ENCODE measurements at places on chromosomes 4 and X.

- no peak for DNase-seq
Measured at GRCh38 chr4:74282926-74283325, 25.3 kb upstream of the EPGN start.

GRCh38 chrX:101685923-101686322 lies 26.3 kb upstream of the ARMCX2 start:
- DNase-seq, result no peak

GRCh38 chrX:136147976-136148375 lies 643 bp downstream of the FHL1 start:
- DNase-seq, result no peak

DNA sequence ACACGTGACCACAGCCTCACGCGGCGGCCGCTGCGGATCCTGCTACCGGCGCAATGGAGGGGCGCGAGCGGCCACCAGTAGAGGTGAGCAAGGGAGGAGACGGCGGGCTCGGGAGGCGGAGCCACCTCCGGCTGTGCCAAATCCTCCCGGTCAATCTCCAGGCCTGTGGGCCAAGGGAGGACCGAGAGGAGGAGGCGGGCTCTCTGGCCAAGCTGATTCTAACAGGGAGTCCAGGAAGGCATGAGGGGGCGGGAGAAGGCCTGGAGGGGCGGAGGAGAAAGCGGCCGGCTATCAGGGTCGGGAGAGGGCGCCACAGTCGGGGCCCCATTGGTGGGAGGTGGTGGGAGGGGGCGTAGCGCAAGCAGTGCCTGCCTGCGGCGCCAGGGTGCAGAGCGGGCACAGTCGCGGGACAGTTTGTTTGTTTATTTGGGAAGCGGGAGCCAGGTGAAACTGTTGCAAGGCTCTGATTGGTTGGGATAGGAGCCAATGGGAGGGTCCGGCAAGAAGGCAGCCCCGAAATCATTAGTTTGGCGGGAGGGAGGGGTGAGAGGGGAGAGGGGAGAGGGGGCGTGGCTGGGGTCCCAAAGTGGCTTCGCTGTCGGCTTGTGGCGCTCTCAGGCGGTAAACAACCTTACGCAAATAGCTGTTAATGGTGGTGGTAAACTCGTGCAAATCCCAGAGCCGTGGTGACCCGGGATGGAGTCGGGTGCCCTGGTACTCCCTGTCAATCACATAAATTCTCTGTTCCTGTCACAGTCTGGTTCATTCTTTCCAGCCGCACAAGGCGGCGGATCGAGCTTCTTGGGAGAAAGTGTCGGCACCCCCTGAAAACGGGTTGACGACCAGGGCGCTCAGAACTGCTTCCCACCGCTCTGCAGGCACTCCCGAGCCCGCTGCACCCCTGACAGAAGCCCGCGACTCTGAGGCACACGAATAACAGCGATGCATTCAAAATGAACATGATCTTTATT lies at the start of gene IRS4:
TSS of gene IRS4 (minus strand) at position 55 of the 971 bp plus-strand sequence.
- DNase-seq, result no peak

DNA sequence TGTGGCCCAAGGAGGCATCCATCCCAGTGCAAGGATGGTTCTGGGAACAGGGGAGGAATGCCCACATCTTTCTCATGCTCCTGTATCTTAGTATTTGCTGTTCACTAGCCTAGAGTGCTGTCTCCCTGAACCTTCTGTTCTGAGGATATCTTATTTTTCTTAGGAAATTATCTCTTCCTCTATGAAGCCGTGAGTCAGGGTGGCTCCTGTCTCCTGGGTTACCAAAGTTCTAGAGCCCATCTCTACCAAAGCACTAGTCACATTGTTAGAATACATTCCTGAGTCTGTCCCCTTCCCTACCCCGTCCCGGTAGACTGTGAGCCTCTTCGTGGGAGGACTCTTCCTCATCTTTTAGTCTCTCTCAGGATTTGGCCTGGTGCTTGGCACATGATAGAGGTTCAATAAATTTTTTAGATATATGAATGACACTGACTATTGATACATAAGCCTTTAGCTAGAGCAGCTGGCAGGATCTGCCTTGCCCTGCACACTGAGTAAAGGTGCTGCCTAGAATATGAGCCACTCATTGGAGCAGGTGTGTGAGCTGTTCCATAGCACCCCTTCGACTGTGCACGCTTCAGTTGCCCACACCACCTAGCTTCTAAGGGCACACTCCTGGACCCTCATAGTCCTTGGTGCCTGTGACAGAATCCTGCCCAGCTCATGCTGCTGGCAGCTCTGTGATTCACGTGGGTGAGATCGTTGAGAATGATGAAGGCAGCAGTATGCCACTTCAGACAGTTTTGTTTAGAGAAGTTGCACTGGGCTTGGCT lies 13.3 kb downstream of the CXCR3 start:
- DNase-seq, result no peak

- DNase-seq, result no peak
Measured at GRCh38 chr4:4254666-4255065, 6.6 kb upstream of the TMEM128 start.

- no peak for DNase-seq
Measured at GRCh38 chr4:150411520-150411919, 170.4 kb upstream of the MAB21L2 start.

- DNase-seq, result no peak
Measured at GRCh38 chr4:112747036-112747435, 110.1 kb downstream of the LARP7 start.

DNA sequence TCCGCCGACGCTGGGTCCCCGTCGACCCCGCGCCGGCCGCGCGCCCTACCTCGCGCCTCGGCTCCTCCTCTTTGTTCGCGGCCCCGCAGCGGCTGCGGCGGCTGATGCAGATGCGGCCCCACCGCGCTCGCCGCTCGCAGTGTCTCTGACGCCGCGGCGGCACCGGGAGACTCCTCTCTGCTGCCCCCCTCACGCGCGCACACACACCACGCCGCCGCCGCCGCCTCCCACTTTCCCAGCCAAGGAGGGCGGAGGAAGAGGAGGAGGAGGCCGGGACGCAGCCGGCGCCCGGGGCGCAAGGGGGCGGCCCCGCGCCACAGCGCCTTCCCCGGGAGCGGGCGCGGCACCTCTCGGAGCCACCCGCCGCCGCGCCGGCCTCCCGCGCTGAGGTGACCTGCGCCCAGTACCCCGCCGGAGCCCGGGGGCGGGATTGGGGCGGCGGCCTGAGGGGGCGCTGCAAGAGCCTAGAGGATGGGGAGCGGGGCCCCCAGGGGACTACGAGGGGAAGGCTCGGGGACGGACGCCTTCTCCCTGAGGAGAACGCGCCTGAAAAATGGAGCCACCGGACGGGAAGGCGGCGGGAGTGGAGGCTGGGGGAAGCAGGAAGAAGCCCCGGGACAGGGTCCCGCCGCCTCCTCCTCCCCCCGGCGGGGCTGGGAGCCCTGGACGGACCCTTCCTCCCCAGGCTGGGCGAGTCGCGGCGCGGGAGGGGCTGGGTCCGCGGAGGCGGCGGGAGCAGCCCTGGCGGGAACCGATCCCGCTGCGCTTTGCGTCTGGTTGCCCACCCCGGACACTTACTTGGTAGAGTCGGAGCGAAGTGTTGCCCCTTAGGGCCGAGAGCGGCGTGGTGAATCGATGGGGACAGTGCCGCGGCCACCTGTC lies at the start of gene SH3RF1:
TSS of gene SH3RF1 (minus strand) at position 147 of the 882 bp plus-strand sequence. CDS start 1,744 bp downstream, outside the sequence.
- no peak for DNase-seq
